ENCODE measurements at places on chromosomes 13 and 19.

- no peak for DNase-seq
These were observed 55.9 kb downstream of the SACS start for GRCh38 chr13:23377579-23377978.

DNA sequence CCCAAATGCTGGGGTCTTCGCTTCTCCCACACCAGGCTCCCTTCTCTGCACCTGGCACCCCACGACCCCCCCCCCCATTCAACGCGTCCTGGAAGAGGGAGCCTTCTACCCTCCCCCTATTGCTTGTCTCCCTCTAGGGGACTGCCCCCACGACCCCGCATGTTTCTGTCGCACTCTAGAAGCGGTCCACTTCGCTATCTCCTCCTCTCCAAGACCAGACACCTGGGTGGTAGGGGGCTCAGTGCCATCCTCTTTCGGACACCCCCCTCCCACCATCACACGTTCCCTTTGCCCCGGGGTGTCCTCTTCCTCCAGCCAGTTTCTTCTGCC lies 1.5 kb downstream of the TGFB1 start:
- no peak for DNase-seq

DNA sequence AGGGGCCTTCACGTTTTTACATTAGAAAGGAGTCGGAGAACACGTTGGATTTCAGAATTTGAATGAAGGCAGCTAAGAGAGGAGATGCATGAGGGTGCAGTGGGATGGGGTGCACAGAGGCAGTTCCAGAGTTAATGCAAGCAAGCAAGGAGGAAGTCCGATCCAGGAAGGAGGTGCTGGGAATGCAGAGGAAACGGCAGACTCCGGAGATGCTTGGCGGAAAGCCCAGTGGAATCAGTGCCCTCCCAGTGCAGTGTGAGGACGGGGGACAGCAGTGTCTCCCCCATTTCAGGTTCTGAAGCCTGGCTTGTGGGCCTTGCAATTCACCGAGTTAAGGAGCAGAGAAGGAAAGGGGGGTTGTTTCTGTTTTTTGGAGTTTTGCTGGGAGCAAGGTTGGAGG lies 100.4 kb downstream of the COL4A2 start:
- no peak for DNase-seq

- no peak for DNase-seq
These were observed 507.4 kb downstream of the DACH1 start for GRCh38 chr13:71359641-71360040.

- no peak for DNase-seq
These were observed 34.7 kb upstream of the CASP14 start for GRCh38 chr19:15014579-15014978.

DNA sequence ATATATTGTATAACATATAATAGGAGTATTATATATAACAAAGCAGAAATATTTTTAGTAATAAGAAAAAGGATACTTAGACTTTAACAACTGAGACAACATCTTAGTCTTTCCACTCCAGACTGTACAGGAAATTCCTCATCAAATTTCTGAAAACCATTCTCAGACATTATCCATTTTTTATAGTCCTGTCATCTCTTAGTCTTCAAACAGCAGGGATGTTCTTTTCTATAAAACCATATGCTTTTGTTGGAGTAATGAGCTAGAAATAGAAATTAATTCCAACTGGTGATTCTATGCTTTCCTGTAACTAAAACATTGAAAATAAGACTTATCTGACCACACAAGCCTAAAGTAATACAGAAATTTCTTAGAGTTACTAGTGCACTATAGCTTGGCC lies 82.2 kb upstream of the CSNK1A1L start:
- no peak for DNase-seq
